NCI-H226 (cell line): ENCODE measurements at places on chromosomes 7 and 10.

DNA sequence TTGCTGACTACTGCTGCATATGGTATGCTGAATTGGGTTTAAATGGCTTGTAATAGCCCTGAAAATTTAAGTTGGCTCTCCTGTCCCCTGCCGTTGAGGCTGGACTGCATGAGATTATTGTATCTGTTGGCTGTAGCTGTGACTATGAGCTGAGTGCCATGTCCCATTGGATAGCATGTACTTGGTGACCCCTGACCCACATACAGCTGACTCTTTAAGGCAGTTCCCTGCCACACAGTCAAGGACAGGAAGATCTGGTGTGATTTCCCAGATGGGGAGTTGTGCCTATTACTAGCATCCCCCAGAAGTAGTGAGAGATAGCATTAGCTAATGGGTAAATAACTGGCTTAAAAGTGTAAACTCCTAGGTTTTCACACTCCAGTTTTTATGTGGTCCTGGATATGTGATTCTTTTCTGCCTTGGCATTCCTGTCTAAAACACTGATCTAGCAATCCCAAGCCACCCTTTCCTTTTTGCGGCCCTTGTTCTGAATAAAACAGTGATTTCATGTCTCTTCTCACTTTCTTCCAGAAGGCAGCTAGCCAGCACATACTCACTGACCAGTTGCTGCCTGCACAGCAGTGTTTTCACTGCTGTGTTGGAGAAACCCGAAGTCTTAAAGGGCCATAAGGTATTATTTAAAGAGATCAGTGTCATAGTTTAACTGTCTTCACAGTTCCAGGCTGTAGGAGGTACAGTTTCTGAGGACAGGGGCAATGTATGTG is 35.9 kb downstream of the LRRC4 start:
- no peak for DNase-seq

- DNase-seq, result no peak
Measured at GRCh38 chr7:97064972-97065587, 40.4 kb upstream of the DLX5 start.

DNA sequence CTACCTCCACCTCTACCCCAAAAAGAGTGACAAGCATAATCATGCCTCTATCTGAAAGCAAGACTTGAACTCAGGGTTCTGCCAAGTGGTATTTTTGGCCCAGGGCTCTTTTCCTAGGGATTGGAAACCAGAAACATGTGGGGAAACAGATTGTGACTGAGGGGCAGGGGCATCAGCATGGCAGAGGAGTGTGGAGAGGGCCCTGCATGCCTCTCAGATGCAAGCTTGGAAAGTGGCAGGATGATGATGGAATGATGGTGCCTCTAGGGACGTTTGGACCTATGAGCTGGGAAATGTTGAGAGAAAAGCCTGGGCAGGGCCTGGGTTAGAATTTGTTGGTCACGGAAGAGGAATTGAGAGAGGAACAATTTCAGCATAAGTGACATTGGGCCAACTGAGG is 78.4 kb upstream of the LEP start:
- no peak for DNase-seq

- no peak for DNase-seq
Measured at GRCh38 chr10:60650378-60650800, 127.9 kb upstream of the CDK1 start.

DNA sequence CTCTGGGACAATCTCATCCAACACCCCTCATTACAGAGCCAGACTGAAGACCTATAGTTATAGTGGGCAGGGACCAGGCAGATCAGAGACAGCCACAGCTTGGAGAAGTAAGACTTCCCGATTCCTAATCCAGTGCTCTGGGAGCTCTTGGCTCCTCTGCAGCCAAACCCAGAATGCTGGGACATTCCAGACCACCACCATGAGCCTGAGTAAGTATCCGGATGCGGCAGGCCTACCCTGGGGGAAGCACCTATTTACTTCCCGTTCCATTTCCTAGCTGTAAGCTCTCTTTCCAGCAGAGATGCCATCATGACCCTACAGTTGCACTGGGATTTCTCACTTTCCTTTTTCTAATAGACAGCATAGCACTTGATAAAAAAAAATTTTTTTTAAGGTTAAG is 16.4 kb downstream of the HIP1 start:
- no peak for DNase-seq
